Activated CD4-positive, alpha-beta T cell treated with anti-CD3 and anti-CD28 coated beads, Interleukin-2, Interleukin-6, amounts not matched to agents 100 ng/mL and 50 ng/mL, durations not matched to agents 16 hours and 8 hours (primary cell): ENCODE measurements at places on chromosomes 1 and 21.

DNA sequence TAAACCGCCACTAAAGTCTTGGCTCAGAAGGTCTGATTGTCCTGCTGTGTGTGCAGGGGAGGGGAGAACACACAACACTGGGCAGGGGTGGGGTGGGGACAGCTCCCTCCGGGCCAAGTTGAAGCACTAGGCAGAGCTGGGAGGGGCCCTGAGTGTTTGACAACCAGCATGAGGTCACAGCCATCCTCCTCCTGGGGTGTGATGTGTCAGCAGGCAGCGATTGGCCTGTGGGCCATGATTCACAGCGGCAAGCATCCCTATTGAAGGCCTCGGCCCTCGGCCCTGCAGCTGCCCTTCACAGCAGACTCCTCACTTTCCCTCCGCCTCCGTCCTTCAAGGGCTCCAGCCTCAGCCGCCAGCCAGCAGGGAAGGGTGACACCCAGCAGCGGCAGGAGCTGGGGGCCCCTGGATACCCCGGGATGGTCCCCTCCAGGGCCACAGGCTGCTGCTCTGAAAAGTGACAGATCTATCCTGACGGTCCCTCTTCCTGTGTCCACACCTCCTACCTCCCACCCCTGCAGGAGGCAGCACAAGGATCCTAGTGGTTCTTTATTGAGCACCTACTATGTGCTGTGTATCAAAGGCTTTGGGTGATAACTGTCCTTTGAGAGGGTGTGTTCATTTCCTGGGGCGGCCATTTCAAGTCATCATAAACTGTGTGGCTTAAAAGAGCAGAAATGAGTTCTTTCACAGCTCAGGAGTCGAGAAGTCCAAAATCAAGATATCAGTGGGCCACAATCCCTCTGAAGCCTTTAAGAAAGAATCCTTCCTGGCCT is 66.0 kb upstream of the SLC25A33 start:
- DNase-seq = peak; percentile 20

- no peak for DNase-seq
Measured at GRCh38 chr1:55171694-55172093, 43.5 kb downstream of the USP24 start.

GRCh38 chr1:73771396-73771795 is 426.6 kb downstream of the LRRIQ3 start:
- no peak for DNase-seq

- DNase-seq = no peak
Measured at GRCh38 chr21:41680444-41681347, 86.2 kb downstream of the RIPK4 start.

DNA sequence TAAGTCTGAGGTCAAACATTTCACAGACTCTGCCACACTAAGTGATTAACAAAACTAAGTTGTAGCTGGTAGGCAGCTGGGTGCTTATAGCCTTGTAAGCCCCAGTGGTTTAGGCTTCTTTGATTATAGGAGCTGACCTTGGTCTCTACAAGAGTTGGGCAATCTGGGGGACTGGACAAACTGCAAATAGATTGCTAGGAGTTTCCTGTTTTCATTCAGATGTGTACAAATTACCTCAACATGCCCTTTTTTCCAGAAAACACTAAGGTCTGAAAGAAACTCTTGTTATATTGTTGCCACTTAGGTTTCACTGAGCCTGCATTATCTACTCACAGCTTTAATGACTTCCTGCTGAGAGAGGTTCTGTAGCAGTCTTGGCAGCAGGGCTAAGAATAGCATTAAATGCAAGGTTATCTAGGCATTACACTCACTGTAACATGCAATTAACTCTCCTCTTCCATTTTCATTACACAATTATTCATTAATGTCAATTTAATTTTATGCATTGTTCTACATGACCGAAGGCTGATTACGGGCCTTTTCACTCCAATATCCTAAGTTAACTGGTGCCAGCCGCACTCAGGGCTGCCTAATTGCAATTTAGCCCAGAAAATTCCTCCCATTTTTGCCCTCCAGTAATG is 314.0 kb downstream of the LMO4 start:
- no peak for DNase-seq

GRCh38 chr21:25859235-25859929 is 124.6 kb downstream of the GABPA start:
- DNase-seq = no peak

- no peak for DNase-seq
Measured at GRCh38 chr1:110163591-110163990, 13.3 kb downstream of the SLC6A17 start.

DNA sequence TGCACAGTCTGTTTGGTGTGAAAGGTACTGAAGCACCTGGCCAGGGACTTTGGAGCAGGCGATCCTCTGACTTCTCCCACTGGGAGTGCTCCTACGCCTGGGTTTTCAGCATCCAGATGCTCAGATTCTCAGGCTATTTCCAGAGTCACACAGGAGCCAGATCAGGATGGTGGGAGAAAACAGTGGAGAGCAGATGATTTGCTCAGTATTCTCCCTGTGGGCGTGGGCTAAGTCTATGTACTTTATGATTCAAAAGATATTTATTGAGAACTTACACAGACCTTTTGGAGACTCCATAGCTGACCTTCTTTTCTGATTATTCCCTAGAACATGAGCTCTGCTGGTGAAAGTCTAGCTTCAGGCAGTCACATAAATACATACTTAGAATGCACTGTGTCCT is 134.6 kb downstream of the TENT5C start:
- DNase-seq = no peak

DNA sequence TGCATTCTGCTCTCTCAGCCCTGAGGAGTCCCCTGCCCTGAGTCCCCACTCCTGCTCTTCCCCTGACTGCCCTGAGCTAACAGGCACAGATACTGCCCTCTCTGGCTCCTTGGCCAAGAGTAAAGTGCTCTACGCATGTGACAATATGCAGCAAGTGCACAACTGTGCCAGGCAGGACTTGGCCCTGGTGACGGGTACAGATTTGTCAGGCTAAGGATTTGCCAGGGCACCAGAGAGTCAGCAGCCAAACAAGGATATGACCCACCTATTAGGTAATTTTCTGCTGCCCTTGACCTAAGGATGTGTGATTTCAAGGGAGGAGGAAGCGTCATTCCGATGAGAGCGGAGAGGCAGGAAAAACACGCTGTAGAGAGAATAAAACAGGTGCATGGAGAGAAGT is 339.0 kb downstream of the PTPRU start:
- DNase-seq = no peak
